ENCODE measurements at places on chromosomes 3 and 15.

DNA sequence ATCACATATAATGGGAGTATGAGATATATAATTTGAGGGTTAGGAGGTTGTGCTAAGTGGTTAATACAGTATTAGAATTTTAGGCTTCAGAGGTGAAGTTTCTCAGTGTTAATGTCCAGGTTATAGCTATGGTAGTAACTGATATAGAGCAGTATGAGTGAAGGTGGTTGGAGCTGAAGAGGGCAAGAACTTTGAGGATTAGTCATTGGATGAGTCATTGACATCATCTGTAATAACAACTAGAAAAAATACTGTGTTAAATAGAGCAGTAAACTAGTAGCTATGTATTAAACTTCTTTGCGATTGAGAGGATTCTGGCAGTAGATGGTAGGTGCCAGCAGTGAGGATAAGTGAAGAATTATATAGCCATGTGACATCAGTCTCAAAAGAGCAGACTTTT lies 47.5 kb upstream of the EIF3J start:
- DNase-seq = no peak

DNA sequence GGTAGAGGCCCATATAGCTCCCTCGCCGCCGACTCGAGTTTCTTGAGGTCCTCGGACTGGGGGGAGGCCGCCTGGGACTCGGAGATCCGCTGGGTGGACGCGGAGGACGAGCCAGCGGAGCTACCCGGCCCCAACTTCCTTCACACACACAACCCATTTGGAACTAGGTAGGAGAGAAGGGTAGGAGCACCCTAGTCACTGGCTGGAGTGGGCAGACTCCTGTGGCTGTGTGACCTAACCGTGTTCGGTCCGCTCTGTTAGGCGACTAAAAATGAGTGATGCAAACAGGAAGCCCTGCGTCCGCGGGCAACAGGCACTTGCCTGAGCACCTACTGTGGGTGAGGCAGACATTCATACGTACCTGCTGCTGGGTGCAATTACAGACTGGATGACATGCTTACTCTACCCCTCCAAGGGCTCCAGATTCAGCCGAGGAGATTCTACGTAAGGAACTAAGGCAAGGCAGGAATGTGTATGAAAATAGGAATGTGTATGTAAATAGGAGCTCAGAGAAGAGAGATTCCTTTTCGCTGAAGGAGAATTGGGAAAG lies 4.6 kb upstream of the SIN3A start:
- DNase-seq = peak; percentile 21

DNA sequence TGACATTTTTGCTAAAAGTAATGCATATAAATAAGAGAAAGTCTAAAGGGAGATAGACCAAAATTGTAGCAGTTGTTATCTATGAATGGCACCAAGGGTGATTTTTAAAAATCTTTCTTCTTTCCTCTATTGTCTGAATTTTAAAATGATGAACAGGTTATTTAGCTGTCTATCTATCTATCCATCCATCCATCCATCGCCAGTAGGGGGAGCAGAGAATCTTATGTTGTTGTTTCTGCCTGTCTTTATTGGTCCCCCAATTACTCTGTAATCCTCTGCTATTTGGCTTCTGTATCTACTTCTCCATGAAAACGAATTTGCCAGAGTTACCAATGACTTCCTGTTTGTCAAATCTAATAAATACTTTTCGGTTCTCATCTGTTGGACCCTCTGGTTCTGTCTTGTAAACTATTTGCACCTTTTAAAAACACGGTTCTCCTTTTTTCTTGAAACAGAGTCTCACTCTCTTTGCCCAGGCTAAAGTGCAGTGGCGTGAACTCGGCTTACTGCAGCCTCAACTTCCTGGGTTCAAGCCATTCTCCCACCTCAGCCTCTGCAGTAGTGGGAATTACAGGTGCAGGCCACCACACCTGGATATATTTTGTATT lies 86.0 kb downstream of the ECT2 start:
- no peak for DNase-seq

GRCh38 chr15:57797568-57798267 lies 91.2 kb downstream of the POLR2M start:
- no peak for DNase-seq

DNA sequence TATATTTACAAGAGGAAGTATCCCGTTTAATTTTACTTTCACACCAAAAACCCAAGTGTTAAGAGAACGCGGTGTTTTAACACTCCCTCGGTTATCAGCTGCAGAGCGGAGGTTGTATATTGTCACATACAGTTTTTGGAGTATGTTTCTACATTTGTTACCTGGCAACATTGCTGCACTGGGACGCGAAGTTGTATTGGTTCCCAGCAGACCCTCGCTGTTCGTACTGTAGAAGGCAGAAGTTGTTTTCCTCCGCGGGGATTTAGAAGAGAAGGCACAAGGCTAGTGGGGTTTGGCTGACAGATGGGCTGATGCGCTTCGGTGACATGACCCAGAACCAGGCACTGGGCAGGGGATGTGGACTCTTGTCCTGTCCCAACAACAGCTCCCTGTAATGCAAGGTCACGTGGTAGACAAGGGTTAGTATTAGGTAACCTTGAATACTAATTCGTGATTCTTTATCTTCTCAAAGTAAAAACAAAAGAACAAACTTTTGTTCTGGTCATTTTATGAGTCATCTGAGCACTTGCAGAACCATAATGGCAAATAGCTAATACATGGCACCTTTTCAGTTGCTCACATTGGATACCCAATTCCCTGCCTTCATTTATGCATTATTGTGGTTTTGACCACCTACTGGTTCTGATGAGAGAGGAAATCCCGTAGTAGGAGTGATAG lies 230.4 kb upstream of the BHLHE40 start:
- no peak for DNase-seq

- DNase-seq = no peak
Observed at GRCh38 chr15:70426096-70426821, 328.5 kb upstream of the TLE3 start.

- DNase-seq = no peak
Observed at GRCh38 chr3:153373606-153374005, 211.6 kb downstream of the RAP2B start.

DNA sequence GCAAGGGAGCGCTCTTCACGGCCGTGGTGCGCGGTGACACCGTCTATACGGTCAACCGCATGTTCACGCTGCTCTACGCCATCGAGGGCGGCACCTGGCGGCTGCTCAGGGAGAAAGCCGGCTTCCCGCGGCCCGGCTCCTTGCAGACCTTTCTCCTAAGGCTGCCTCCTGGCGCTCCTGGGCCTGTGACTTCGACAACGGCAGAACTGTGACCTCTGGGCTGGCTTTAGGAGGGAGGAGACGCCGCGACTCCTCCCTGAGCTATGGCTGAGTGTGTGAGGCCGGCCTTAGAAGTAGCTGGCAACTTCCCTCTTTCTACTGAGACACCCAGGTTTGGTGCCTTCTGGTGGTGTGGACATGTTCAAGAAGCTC lies 1.4 kb downstream of the KBTBD13 start:
- peak; percentile 9 for DNase-seq

DNA sequence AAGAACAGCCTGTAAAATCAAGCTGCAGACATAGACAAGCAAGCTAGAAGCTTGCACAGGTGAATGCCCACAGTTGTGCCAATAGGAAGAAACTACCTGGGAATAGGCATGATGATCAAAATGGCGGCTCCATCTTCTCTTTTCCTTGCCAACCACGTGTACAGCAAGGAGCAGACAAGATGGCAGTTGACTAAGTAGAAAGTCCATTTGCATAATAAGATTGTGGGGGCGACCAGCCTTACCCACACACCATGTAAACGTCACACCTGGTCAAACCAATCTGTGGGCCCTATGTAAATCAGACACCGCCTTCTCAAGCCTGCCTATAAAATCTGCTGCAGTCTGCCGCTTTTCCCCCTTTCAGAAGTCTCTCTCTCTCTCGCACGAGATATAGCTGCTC lies 25.1 kb upstream of the ANKRD34C start:
- DNase-seq = no peak

GRCh38 chr15:62605282-62605681 lies 437.3 kb upstream of the TPM1 start:
- no peak for DNase-seq

- no peak for DNase-seq
Observed at GRCh38 chr15:68148039-68148438, 57.1 kb downstream of the CALML4 start.

GRCh38 chr15:58169934-58170333 lies 31.8 kb downstream of the AQP9 start:
- DNase-seq = no peak

DNA sequence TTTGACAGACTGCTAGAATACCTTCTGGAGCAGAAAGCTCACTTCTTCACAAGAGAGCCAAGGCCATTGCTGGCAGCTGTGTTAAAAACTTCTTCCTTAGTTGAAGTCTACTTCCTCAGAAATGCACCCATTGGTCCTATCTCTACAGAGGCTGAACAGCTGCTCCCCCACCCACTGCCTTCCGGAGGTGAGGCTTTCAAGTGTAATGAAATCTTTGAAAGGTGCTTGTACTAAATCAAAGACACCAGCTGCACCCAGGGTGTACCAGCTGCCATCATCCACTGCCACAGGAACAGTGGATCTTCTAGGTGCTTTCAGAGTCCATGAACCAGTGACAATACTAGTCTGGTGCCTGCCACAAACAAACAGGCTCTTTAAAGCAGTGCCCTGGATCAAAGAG lies 26.4 kb upstream of the HERC1 start:
- DNase-seq = no peak

DNA sequence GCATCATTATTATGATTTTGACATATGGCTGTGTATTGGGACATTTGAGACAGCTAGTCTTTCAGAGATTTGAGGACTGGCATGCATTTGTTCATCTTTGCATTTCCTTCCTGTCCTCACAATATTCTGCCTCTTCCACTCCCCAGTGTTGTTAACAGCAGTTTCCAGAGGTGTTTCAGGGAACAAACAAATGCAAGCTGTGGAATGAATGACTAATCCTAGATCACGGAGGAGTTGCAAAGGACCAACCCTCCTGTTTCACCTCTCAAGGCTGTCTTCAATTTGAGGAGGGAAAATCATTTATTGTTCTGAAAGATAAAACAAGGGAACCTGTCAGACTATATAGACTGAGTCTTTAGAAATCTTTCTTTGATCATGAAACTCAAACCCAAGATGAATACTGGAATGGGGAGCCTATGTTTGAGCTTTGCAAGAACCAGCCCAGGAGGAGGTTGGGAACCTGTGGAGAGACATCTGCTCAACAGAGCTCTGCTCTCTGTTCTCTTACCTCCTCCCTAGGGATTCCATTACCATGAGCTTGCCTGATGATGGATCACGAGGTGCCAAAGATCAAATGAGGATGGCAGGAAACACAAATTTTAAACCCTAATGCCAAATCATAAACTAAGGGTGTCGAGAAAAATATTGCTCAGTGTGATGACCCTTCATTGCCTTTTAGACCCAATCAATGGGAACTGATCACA lies 68.5 kb downstream of the SLC7A14 start:
- DNase-seq = no peak

DNA sequence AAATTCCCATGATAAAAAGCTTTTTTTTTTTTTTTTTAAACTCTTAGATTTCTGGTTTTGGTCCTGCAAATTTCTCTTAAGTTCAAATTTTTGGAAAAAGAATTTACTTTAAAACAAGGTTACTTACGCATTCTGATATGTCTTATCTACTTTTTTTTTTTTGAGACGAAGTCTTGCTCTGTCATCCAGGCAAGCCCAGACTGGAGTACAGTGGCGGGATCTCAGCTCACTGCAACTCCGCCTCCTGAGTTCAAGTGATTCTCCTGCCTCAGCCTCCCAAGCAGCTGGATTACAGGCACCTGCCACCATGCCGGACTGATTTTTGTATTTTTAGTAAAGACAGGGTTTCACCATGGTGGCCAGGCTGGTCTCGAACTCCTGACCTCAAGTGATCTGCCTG lies 83.2 kb downstream of the RASA2 start:
- no peak for DNase-seq

DNA sequence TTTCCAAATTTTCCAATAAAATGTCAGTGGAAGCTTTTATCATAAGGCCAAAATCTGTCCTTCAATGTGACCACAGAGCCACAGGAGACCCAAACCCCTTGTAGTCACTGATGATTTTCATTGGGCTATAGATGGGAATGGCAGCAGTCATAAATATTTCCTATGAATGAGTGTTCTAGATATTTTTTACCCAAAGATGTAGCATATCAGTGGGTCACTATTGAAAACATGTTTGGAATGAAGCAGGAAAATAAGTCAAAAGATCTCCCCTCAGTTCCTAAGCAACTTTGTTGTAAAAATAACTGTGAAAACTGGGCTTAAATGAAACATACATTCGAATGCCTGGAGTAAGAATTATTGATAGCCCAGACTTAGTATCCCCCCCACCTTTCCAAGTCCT lies 49.0 kb downstream of the NKIRAS1 start:
- DNase-seq = no peak

- DNase-seq = no peak
Observed at GRCh38 chr3:179828738-179829137, 175.9 kb downstream of the USP13 start.

DNA sequence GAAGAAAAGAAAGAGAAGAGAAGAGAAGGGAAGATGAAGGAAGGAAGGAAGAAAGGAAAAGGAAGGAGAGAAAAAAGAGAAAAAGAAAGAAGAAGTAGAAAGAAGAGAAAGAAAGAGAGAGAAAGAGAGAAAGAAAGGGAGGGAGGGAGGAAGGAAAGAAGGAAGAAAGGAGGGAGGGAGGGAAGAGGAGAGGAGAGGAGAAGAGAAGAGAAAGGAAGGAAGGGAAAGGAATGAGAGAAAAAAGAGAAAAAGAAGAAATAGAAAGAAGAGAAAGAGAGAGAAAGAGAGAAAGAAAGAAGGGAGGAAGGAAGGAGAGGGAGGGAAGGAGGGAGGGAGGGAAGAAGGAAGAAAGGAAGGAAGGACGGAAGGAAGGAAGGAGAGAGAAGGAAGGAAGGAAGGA lies 217.9 kb upstream of the POU1F1 start:
- no peak for DNase-seq

DNA sequence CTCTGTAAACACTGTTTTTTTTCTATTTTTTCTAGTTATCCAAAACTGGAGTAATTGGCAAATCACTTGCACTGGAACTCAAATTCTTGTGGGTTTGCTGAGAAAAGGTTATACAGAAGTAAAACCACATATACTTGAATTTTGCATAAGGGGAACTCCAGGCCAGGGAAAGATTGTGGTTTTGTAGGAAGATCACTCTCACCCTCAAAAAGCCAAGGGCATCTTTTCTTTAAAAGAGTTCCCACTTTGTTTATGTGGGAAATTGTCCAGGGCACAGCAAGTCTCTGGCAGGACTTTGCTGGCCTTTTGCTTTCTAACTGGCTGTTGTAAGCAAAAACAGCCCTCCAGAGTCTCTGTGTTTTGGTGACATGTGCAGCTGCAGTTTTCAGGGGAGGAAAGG lies 340.3 kb upstream of the RBMS3 start:
- no peak for DNase-seq

DNA sequence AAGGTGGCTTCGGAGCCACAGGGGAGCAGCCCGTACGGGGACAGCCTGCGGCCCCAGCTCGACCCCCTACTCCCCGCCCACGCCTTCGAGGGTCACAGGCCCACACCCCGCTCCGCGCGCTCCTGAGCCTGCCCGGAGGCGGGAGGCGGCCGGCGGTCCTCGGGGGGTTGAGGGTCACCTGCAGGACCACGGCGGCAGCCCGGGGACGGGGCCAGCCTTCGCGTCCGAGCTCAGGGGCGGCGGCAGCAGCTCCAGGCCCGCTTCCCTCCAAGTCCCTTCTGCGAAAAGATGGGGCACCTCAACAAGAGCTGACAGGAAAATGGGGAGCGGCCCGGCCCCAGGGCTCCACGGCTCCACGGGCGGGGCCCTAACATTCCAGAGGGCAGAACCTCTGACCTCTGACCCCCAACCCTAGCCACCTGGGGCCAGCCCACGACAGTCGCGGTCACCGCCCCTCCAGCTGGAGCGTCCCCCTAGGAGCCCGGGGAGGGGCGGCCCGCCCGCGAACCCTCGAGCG lies 428 bp downstream of the LYSMD4 start:
- DNase-seq = no peak

Measured in stimulated activated CD8-positive, alpha-beta memory T cell treated with anti-CD3 and anti-CD28 coated beads, Interleukin-15, amount 100 ng/mL, for 24 hours (primary cell).